ENCODE measurements at places on chromosomes 11 and 22.

DNA sequence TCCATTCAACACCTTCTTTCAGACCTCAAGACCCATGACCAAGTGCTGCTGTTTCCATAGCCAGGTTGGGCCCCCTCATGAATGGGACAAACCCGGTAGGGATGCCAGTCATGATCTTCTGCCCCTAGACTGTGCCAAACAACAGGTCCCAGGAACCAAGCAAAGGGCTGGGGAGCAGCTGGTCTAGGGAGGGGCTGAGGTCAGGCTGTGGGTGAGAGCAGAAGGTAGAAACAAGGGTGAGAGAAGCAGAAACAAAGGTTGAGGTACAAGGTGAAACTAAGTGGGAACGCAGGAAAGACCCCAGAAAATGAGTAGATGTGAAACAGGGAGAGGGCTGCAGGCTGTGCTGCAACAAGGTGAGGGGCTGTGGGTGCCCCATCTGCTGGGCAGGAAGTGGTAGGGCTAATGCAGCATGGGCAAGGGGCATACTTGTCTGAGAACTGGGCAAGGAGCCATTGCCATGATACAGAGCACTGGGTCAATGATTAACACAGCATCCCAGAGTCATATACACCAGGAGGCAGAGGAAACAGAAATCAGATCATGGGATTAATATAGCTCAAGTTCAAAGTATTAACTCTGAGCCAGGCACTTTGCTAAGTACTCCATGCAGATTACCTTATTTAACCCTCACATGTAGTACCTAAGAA lies 45.9 kb downstream of the SLC1A2 start:
- DNase-seq, result no peak

- no peak for DNase-seq
These were observed 114.2 kb downstream of the KCNQ1 start for GRCh38 chr11:2558861-2559526.

DNA sequence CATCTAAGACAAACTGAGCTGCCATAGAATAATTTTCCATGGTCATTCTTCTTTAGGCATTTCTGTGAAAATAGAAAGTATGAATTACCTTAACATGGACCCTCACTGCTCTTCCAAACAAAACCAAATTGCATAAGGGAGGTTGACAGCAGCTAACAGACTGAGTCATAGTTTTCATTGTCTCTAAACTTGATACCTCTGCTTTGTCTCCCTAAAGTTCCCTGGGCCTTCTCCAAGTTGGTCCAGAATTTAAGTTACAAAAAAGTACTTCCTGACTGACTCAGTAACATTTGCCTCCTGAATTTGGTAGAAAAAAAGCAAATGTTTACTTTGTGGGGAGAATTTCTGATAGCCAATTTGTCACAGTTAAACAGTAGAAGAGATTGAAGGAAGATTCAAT lies 3.0 kb downstream of the OR8D1 start:
- DNase-seq, result no peak

GRCh38 chr22:44024288-44024921 lies at the start of gene PARVB:
Gene PARVB (plus strand): TSS chr22:44024302. CDS start chr22:44024340, 38 bp downstream.
- DNase-seq, result no peak

GRCh38 chr11:14358729-14359439 lies at the start of gene RRAS2:
Gene RRAS2 (minus strand): TSS chr11:14359183. CDS start chr11:14358870, 313 bp downstream.
- DNase-seq, result peak; percentile 61

DNA sequence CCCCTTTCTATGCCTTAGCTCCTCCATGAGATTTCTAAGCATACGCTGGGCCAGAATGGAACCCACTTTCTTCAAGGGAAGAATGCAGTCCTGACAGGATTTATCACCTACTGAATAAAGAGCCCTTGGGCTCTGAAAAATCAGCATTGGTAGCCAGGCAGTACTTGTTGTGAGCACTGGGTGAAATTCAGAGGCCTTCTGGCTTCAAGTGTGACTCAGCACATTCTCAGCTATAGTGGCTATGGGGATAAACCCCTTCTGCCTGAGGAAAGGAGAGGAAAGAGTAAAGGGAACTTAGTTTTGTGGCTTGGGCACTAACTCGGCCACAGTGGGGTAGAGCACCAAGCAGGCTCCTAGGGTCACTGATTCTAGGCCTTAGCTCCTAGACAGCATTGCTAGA lies 574.8 kb downstream of the JRKL start:
- no peak for DNase-seq

DNA sequence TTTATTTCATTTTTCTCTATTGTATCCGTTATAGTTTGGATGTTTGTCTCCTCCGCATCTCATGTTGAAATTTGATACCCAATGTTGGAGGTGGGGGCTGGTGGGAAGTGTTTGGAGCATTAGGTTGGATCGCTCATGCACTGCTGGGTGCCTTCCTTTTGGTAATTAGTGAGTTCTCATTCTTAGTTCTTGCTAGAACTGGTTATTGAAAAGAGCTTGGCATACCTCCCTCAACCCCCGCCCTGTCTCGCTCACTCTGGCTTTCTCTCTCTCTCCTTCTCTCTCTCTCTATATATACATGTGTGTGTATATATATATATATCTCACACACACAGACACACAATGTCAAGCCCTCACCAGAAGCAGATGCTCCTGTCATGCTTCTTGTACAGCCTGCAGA lies 978.7 kb downstream of the DLG2 start:
- no peak for DNase-seq

- DNase-seq, result no peak
These were observed 49.3 kb upstream of the RDX start for GRCh38 chr11:110345743-110346142.

DNA sequence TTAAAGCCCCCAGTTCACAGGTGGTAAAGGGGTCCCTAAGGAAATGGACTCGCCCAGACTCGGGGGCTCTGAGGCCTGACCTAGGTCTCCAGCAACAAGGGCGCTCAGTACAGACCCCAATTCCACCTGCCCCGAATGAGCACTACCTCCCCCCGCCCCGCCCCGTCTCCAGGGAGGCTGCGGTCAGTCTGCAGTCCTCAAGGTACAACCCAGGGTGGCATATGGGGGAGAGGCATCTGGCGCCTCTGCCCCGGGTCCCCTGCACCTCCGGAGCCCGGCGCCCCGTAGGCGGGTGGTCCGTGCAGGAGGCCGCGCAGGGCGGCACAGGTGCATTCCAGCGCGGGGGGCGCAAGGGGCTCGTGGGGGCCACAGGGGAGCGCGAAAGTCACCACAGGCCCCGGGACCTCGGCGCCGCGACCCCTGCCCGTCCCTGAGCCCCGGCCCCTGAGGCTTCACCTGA lies 361 bp downstream of the CTSD start:
- DNase-seq, result no peak

GRCh38 chr11:48095779-48096470 lies 115.6 kb downstream of the PTPRJ start:
- DNase-seq, result no peak

DNA sequence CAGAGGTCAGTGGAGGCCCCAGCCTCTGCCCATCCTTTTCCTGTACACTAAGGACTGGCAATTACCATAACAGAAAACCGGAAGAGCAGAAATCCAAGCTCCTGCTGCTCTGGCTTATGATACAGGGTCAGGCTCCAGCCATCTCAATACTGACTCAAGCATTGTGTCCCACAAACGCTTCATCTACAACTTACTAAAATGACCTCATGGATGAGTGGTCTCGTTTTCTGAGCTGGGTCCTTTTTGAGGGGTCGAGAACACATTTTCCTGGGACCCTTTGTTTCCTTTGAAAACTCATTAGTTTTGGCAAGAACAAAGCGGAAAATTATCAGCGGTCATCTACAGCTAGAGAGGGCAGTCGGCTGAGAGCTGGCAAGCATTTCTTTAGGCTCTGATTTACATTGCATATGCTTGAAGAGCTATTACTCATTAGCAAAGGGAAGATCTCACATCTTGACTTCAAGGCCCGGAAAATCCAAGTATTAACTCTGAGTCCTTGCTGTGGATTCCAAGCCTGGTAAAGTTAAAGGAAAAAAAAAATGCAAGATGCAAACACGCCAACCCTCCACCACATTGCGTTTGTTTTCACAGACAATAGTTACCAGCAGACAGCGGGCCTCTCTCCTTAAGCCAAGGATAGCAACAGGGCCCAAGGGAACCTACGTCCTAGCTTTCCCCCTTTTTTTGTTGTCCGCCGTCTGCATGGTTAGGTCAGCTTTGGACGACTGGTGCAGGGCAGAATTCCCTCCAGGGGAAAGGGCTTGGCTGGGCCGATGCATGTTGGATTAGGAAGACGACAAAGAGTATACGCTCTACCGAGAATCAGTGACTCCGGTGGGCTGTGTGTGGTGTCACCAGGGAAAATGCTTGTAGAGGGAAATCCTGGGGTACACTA lies 1.8 kb downstream of the TESMIN start:
- no peak for DNase-seq

DNA sequence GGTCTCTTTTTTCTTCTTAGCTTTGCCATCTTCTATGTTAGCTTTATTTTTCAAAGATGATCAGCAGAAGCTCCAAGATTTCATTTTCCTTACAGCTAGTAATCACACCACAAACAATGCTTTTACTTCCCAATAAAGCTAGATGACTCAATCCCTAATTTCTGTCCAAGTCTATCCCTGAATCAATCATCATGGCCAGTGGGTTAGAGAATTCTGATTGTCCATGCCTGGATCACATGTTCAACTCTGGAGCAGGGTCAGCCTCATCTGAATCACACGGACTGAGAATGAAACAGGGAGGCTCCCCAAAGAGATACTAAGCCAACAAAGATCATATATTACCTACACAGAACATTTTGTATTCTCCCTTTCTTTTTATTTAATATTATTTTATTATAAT lies 79.6 kb downstream of the BBOX1 start:
- DNase-seq, result no peak

DNA sequence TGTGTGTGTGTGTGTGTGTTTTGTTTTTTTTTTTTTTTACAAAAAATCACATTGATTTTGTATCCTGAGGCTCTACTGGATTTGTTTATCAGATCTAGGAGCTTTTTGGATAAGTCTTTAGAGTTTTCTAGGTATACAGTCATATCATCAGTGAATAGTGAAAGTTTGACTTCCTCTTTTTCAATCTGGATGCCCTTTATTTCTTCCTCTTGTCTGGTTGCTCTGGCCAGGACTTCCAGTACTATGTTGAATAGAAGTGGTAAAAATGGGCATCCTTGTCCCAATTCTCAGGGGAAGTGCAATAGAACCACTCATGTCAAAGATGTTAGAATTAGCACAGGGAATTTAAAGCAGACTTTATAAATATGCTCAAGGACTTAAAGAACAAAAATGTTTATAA lies 32.6 kb upstream of the PRDM11 start:
- DNase-seq, result no peak

- DNase-seq, result peak; percentile 69
These were observed 15.2 kb upstream of the SORL1-AS1 start for GRCh38 chr11:121467965-121468364.

GRCh38 chr11:74681686-74682651 lies 49.3 kb downstream of the CHRDL2 start:
- no peak for DNase-seq

DNA sequence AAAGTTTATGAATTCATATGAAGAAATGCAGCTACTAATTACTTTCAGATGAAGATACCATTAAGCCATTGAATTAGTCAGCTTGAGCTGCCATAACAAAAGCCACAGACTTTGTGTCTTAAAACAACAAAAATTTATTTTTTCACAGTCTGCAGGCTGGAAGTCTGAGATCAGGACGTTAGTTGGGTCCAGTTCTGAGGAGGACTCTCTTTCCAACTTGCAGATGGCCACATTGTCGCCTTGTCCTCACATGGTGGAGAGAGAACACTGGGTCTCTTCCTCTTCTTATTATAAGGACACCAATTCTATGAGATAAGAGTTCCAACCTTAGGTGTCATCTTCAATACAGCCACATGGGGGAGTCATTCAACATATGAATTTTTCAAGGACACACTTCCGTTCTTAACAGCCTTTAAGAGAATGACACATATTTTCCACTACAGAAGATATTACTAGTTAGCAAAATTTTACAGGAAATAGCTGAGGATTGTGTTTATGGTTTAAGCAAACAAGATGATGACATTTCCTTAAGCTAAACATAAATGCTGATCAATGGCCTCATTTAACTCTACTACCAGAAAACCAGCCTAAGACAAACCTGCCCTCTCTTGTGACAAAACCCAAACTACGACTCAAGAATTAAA lies 56.0 kb downstream of the DCUN1D5 start:
- DNase-seq, result peak; percentile 1

- DNase-seq, result no peak
These were observed 13.8 kb downstream of the OR5B21 start for GRCh38 chr11:58494101-58494500.

DNA sequence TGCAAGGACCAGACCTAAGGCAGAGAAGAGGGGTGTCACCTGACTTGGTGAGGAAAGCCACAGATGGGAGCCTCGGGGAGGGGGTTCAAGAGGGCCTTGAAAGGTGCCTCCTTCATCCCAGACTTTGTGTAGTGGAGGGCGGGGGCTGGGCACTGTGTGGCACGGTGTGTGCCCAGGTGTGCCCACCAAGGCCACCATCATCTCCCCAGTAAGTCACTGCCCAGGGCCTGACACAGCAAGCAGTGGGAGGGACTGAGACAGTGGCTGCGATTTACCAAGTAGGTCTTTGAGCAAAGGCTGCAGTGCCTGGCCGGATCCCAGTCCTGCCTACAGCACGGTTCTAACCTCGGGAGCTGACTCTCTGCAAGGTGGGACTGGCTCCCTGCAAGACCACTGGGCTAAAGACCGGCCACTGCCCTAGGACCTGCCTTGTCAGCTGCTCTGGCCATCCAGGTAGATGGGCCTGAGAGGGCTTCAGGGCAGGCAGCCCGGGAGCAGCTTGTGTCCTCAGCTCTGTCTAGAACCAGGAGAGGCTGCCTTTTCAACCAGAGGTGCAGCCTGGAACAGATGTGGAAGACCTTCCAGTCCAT lies 1.4 kb downstream of the OSM start:
- DNase-seq, result no peak

DNA sequence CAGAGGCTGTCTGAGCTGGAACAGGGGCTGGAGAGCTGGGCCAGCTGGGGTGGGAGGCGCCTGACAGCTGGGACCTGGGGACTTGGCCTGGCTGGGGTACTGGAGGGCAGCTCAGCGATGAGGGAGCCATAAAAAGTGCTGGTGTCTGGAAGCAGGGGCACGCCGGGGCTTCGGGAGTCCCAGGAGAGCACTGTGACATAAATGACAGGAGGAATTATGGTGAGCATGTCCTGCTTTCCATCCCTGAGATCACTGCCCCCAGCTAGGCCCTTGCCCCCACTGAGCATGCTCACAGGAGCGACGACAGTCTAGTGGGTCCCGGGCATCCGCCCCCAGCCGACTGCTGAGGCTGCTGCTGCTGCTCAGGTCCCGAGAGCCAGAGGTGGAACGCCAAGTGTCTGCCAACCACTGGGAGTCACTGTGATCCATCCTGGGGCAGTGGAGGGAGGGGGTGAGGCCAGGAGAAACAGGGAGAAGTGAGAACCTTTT lies 6.2 kb downstream of the ROBO4 start:
- no peak for DNase-seq

GRCh38 chr11:10725114-10725906 lies 25.7 kb upstream of the CTR9 start:
- no peak for DNase-seq
